Fibroblast of skin of right quadriceps (primary cell): ENCODE measurements at places on chromosomes 7 and 10.
A peak's percentile ranks its signal among the peaks of the same experiment; 100 is the strongest.

- no peak for DNase-seq
Measured at GRCh38 chr10:75924309-75924902, 493.0 kb downstream of the LRMDA start.

DNA sequence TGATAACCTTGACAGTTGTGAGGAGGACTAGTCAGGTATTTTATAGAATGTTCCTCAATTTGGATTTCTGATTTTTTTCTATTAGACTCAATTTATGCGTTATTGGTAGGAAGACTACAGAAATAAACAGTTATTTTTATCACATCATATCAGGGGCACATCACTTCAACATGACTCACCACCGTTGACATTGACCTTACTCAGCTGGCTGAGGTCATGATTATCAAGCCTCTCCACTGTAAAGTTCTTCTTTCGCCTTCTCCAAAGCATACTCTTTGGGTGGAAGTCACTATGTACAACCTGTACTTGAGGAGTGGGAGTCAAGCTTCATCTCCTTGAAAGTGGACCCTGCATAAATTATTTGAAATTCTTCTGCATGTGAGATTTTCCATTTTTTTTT is 194.3 kb upstream of the IGFBP3 start:
- no peak for DNase-seq

DNA sequence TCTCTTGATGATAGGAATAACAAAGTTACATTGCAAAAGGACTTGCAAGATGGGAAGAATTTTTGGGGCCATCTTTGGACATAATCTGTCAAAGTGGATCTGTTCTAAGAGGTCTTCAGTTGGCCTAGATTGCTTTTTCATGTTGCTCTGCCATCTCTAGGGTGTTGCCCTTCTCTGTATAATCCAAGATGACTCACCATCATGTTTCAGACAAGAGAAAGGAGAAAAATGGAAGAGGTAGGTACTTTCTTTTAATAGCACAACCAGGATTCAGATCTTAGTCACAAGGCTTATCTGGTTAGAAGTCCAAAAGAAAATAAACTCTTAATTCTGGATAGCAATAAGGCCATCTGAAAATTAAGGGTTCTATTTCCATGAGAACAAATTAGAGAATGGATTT is 38.7 kb upstream of the FOXP2 start:
- no peak for DNase-seq

DNA sequence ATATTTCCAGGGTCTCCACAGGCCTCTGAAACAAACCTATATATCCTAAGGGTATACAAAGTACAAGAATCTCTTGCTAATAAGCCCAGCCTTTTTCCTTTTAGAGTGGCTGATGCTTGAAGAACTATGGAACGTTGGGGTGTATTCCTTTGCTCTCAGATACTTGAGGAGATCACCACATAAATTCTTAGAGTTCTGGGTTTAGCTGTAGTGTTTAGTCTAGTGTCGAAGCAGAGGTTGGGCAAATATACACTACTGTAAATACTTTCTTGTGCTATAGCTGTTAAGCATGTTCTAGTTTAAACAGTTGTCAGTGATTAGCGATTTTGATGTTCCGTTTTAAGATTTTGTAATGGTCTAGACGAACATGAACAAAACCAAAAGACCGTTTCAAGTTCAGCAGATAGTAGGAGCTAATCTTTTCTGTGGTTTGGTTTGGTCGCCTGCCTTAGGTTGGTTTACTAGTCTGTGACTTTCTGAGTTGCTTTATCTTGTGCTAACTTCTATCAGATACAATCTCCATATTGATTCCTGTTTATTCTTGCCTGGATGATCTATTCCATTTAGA is 229.6 kb downstream of the NSUN6 start:
- no peak for DNase-seq

DNA sequence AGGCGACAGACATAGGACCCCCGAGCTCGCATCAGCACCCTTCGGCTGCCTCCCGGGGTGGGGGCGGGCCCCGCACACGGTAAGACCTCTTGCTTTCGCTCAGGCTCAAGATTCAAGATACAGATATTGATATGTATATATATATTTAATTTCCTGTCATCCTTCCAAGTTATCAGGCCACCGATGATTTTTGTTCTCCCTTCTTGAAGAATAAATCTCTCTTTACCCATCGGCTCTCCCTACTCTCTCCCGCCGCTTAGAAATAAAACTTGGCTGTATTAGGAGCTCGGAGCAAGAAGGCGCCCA is 603 bp downstream of the ADRA2A start:
- DNase-seq = no peak

DNA sequence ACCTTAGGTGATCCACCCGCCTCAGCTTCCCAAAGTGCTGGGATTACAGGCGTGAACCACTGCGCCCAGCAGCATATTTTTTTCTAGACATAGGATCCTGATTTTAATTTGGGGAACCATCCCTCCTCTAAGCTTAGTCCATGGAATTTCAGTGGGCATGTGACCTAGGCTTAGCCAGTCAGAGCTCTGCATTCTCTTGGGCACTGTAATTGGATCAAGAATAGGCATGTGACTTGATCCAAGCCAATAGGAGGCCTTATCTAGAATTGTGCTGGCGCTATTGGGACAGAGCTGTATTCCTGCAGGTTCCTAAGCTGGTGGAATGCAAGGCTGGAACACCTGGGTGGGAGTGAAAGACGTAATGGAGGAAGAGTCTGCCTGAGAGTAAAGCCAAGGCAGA is 36.7 kb upstream of the CRTAC1 start:
- no peak for DNase-seq

DNA sequence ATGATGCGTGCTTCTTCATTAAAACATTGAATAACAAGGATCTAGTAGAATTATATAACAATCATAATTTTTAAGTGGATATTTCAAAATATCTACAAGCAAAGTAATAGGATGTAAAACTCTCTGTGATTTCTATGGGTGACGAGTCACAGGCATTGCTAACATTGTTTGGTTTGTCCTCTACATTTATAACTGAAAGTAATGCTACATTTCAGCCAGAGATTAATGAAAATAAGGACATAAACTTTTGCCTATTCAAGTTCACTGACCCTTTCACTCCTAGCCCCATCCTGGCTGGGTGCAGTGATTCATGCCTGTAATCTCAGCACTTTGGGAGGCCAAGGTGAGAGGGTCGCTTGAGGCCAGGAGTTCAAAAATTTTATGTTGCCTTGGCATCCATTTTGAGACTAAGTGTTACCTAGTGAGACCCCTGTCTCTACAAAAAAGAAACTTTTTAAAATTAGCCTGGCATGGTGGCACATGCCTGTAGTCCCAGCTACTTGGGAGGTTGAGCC is 38.4 kb upstream of the HSPA12A start:
- DNase-seq = no peak

DNA sequence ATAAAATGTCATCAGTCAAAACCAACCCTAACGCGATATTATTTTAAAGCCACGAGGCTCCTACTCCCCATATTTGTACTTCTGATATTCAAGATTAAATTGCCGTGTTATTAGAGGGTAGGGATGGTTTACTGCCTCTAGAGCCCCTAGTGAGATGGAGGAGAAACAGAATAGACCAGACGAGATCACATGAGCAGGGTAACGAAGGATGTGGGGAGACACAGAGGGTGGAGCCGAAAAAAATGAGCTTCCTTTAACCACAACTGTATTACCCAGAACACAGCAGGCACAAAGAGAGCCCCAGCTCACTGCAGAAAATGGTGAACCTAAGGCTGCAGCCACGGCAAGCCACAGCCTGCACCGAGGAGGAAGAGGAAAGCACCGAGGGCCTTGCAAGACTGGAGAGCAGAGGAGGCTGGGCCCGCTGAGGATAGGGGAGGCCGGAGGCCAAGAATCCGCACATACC is 14.3 kb downstream of the ZC3HAV1 start:
- DNase-seq = no peak

DNA sequence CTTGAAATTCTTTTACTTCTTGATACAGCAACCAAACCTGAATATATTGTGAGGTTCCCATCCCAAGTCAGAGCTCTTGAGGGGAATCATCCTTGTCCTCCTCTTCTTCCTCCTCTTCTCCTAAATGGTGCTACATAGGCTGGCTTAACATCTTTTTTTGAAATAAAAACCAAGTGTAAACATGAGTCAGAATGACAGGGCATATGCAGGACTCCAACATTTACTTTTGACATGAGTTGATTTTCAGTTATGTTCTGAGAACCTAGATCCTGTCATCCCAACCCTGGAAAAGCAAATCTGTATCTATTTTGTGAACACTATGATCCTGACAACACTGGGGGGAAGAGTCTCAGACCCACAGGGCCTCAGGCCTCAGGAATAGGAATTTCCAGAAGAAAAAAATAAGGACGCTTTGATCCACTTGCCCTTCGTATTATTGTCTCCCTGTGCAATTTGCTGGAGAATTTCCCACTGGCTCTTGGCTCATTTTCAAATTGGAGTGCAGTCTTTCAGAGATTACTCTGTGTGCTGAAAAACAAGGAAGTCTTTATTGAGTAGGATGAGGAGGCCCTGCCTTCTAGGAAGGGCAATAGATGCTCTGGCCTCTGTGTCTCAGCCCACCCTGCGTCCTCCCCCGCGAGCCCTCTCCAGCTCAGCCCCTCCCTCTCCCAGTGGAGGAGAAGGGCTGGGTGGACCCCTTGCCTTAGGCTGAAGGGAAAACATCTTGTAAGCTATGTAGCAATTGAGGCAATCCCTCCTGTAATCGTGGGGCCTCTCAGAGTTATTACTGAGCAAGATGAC is 121.6 kb downstream of the CREB5 start:
- DNase-seq = peak; percentile 43
